ENCODE measurements at places on chromosomes 1 and 21. TPM values are rescaled to one million over a fixed set of nuclear protein-coding genes. Genes with fewer than 3 reads are reported as not detected.
A peak's percentile ranks its signal among the peaks of the same experiment; 100 is the strongest.

Gene ANXA9
- not detected for total RNA-seq

Gene AGBL4
- not detected for total RNA-seq

Gene TBX15
- 1.5 TPM for total RNA-seq

Gene OPRD1
- total RNA-seq = not detected

- no peaks in the 10 kb centered on the region for H3K4me1 ChIP-seq
- no peak overlapping the region for H3K4me3 ChIP-seq
- H3K27ac ChIP-seq = no peak overlapping the region
- no peak for DNase-seq
- H3K36me3 ChIP-seq = peaks cover 11% of the 10 kb centered on the region
Observed at GRCh38 chr1:11052839-11053757, 6.1 kb upstream of the MASP2 start.

DNA sequence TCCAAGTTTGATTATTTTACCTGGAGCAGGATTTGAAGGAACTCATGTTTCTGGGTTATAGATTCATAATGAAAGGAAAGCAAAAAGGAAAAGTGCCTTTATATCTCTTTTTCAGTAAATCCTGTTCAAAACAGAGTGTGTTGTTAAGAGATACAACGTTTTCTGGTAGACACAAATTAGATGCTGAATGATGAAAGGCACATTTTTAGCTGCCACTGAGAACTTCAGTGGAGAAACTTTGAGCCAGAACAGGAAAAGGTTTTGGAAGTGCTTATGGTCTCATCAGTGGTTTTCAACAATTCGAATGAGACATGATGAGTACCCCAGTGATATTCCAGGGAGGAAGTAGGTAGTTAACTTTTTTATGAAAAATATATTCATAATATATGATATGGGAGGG, 338.0 kb upstream of the C1orf87 start:
- H3K4me1 ChIP-seq = no peaks in the 10 kb centered on the region
- H3K27me3 ChIP-seq = no peaks in the 10 kb centered on the region
- no peak overlapping the region for H3K4me3 ChIP-seq
- H3K36me3 ChIP-seq = no peaks in the 10 kb centered on the region
- H3K27ac ChIP-seq = no peak overlapping the region

- H3K27me3 ChIP-seq = no peaks in the 10 kb centered on the region
- H3K4me1 ChIP-seq = no peaks in the 10 kb centered on the region
- H3K4me3 ChIP-seq = no peak overlapping the region
- no peak for DNase-seq
- H3K36me3 ChIP-seq = no peaks in the 10 kb centered on the region
Observed at GRCh38 chr1:156379420-156380165, 10.6 kb downstream of the RHBG start.

DNA sequence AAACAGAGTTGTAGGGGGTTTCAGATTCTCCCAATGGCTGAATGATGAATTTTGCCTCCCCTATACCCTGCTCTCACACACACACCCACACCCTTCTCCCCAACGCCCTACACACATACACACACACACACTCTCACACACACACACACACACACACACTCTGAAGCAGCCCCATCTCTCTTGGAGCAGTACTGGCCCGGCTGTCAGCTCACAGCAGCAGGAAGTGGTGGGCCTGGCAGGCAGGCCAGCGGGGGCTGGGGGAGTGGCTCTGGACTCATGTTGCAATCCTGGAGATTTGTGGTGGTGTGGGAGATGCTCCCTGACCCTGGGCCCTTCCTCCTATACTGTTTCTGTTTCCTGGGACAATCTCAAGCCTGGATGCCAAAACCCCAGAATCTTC, 2.2 kb downstream of the IKBKE start:
- H3K4me1 ChIP-seq = peaks cover 11% of the 10 kb centered on the region
- no peak for DNase-seq
- no peaks in the 10 kb centered on the region for H3K36me3 ChIP-seq
- no peaks in the 10 kb centered on the region for H3K27me3 ChIP-seq
- H3K4me3 ChIP-seq = no peak overlapping the region

DNA sequence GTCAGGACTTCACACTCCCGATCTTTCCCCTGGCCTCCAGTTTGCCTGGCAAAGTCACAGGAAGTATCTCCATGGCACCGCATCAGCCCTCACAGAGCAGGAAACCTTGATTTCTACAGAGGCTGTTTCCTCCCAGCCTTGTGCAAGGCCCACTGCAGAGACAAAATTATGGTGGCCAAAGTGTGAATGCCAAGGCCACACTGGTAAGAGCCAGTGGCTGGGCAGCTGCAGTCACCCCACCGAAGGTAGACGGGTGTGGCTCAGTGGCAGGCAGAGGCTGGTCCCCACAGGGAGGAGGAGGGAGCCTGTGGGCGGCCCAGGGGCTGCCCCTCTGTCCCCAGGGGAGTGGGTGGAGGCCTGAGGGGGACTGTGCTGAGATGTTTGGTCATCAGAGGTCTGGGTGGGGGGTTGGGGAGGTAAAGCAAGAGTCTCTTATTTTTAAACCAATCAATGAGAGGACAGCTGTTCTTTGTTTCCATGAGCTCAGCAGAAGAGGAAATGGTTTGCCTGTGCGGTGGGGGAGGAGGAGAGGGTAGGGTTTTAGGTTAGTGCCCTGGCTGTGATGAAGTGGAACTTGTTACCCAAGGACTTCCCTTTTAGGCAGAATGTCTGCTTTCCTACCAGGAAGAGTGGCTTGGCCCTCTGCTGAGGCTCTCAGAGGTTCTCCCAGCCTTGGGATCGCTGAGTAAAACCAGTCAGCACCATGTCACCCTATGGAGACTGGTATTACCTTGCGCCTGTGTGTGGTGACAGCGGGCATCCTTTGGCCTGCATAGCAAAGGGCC, 18.0 kb upstream of the BTG2 start:
- no peak for DNase-seq
- H3K36me3 ChIP-seq = no peaks in the 10 kb centered on the region
- peak overlapping the region; percentile 74 for H3K27ac ChIP-seq
- no peaks in the 10 kb centered on the region for H3K27me3 ChIP-seq
- peaks cover 28% of the 10 kb centered on the region for H3K4me1 ChIP-seq

- no peaks in the 10 kb centered on the region for H3K4me1 ChIP-seq
- DNase-seq = no peak
- H3K27ac ChIP-seq = no peak overlapping the region
- no peaks in the 10 kb centered on the region for H3K36me3 ChIP-seq
- H3K27me3 ChIP-seq = no peaks in the 10 kb centered on the region
Observed at GRCh38 chr1:114128293-114128692, 25.4 kb downstream of the SYT6 start.

GRCh38 chr1:230266456-230266855, 159.7 kb downstream of the PGBD5 start:
- H3K4me1 ChIP-seq = peaks cover 14% of the 10 kb centered on the region
- H3K36me3 ChIP-seq = peaks cover 32% of the 10 kb centered on the region
- H3K27me3 ChIP-seq = no peaks in the 10 kb centered on the region
- DNase-seq = no peak
- H3K4me3 ChIP-seq = no peak overlapping the region

DNA sequence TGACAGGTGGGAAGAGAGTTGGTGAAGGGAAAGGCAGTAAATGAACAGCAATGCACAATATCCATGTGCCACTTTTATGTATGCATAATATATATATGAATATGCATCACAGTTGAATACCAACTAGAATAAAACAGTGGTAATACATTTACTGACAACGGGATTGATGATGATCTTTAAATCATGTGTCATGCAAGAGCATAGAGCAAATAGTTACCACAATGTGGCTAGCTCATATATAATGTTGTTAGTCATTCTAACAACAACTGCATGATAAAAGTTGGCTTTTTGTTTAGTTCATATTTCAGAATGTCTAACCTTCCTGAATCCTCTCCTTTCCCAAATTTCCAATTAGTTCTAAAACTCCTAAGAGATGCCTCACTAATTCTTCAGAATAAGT, 46.4 kb downstream of the GORAB start:
- no peaks in the 10 kb centered on the region for H3K4me1 ChIP-seq
- no peaks in the 10 kb centered on the region for H3K36me3 ChIP-seq
- no peaks in the 10 kb centered on the region for H3K27me3 ChIP-seq
- no peak for DNase-seq
- no peak overlapping the region for H3K27ac ChIP-seq

GRCh38 chr1:92958203-92958970, 2.9 kb downstream of the DIPK1A start:
- no peaks in the 10 kb centered on the region for H3K36me3 ChIP-seq
- DNase-seq = no peak
- H3K27me3 ChIP-seq = no peaks in the 10 kb centered on the region

- H3K27ac ChIP-seq = no peak overlapping the region
- no peaks in the 10 kb centered on the region for H3K4me1 ChIP-seq
- H3K4me3 ChIP-seq = no peak overlapping the region
- no peaks in the 10 kb centered on the region for H3K36me3 ChIP-seq
- DNase-seq = no peak
Observed at GRCh38 chr1:25111706-25112105, 120.6 kb downstream of the SYF2 start.

DNA sequence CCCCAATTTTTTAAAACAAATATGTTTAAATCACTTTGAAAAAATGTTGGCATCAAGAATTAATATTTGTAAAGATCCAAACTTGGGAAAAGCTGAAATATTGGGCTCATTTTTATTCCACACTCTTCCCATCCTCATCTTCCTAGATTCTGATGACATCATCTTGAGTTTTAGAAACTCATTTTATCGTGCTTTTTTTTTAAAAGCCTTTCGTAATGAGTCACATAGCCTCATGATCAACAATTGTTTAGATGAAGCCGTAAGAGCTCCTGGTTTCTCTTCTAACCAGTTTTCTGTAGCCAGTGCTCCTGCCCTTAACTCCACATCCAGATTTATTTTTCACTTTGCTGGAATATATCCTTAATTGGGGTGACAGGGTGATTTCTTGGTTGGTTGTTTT, 78.6 kb downstream of the POFUT2 start:
- H3K36me3 ChIP-seq = peaks cover 44% of the 10 kb centered on the region
- H3K27ac ChIP-seq = no peak overlapping the region
- DNase-seq = no peak
- H3K4me1 ChIP-seq = no peaks in the 10 kb centered on the region
- H3K4me3 ChIP-seq = no peak overlapping the region
- H3K27me3 ChIP-seq = no peaks in the 10 kb centered on the region

DNA sequence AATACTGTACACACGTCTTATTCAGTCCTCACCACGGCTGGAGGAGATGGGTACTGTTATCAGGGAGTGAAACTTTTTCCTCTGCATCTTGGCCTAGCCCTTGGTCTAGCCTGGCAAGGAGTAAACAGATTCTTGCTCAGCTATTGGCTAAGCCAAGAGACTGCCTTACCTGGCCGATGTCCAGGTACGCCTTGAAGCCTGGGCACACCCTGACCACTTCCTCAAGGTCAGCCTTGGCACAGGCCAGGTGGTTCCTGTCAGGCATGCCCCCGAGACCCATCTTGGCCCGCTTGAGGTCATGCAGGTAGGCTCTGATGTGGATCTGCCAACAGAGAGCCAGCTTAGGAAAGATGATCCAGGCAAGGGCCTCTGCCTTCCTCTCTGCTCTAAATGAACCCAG, 17.8 kb upstream of the PARS2 start:
- no peak for DNase-seq
- no peak overlapping the region for H3K27ac ChIP-seq
- H3K4me1 ChIP-seq = no peaks in the 10 kb centered on the region
- no peaks in the 10 kb centered on the region for H3K27me3 ChIP-seq
- no peaks in the 10 kb centered on the region for H3K36me3 ChIP-seq

DNA sequence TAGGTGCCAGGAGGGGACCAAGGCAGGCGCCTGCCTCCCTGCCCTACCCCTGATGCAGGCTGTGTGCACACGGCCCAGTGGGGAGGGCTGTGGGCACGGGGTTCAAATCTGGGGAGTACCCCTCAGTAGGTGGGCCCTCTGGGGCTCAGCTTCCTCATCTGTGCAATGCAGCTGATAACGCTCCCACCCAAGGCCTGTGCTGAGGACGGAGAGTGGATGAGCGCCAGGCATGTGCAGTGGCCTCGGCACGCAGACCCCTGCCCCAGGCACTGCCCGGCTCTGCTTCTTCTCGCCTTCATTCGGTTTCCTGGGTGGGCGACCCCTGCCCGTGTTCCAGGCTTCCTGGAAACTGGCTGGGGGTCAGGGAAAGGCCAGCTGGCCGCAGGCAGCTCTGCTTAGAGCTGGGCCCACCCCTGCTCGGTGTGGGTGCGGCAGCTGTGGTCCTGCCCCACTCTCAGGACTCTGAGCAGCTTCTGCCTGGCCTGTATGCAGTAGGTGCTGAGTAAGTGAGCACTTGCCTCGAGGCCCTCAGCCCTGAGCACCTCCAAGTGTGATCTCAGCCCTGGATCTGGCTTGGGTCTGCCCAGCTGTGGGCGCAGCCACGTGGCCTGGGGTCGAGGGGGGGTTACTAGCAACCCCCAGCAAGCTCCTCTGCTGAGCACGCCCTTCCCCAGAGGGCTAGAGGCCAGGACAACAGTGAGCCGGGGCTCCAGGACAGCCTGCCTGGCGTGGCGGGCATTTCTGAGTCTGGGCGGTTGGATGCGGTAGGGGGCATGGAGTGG, 11.9 kb upstream of the TNFRSF14 start:
- peaks cover 15% of the 10 kb centered on the region for H3K4me1 ChIP-seq
- no peaks in the 10 kb centered on the region for H3K27me3 ChIP-seq
- H3K4me3 ChIP-seq = no peak overlapping the region

DNA sequence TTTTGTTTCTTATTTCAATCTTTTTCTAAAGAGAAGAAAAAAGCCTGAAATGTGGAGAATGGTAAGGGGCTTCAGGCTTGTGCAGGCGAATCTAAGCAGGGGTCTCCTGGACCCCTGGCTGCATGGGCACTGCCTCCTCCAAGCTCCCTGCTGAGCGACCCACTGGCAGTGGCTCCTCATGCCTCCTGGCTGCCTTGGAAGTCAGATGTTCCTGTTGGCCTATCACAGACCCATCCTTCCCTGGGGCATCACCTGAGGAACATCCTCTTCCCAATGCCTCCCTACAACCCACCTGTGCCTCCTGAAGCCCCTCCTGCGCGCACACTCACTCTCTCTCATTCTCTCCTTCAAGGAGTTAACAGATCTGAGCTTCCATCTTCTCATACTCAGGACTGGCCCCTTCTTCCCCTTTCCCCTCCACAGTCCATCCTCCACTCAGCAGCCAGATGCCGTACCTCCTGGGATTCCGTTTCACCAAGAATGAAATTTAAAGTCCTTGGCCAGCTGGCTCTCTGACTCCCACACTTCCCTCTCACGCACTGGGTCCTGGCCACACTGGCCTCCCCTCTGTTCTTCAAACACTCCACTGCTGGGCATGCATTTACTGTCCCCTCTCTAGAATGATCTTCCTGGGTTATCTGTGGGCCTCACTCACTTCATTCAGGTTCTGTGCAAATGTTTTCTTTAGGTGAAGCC, 41.7 kb downstream of the AZIN2 start:
- H3K4me3 ChIP-seq = no peak overlapping the region
- no peak overlapping the region for H3K27ac ChIP-seq
- DNase-seq = no peak
- H3K4me1 ChIP-seq = peaks cover 10% of the 10 kb centered on the region

- H3K4me3 ChIP-seq = peak overlapping the region; percentile 40
- H3K27ac ChIP-seq = peak overlapping the region; percentile 73
- H3K4me1 ChIP-seq = peaks cover 7% of the 10 kb centered on the region
- peaks cover 16% of the 10 kb centered on the region for H3K36me3 ChIP-seq
- no peaks in the 10 kb centered on the region for H3K27me3 ChIP-seq
Observed at GRCh38 chr21:33286600-33287456, 20.7 kb downstream of the IL10RB start.

- H3K4me3 ChIP-seq = no peak overlapping the region
- DNase-seq = no peak
- H3K36me3 ChIP-seq = peaks cover 52% of the 10 kb centered on the region
- H3K4me1 ChIP-seq = no peaks in the 10 kb centered on the region
- H3K27me3 ChIP-seq = no peaks in the 10 kb centered on the region
- no peak overlapping the region for H3K27ac ChIP-seq
Observed at GRCh38 chr1:1219341-1219740, 5.4 kb upstream of the TNFRSF4 start.

GRCh38 chr1:51714374-51715019, 97.6 kb downstream of the OSBPL9 start:
- H3K4me1 ChIP-seq = no peaks in the 10 kb centered on the region
- H3K36me3 ChIP-seq = no peaks in the 10 kb centered on the region
- no peaks in the 10 kb centered on the region for H3K27me3 ChIP-seq
- no peak overlapping the region for H3K4me3 ChIP-seq

Data from thoracic aorta (tissue), 2 donors.